CD8-positive, alpha-beta T cell (primary cell): ENCODE measurements at places on chromosomes 2 and 18.

DNA sequence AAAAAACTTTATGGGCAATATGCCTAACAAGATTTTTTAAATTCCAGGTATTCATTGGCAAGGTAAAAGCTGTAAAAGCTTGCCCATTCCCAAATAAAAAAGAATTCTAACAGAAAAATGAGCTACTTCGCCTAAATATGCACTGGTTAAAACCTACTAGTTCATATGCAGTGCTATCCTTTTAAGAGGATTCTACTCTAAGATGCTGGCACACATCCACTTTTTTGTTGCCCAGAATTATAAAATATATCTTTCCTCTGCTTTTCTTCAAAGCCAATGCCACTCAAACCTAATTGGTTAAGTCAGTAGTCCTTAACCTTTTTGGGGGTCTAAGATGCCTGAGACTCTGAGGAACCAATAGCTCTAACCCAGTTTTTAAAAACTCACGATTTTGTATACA lies 3.2 kb downstream of the XPO1 start:
- DNase-seq: no peak

- no peak for DNase-seq
These were observed 238.8 kb downstream of the RNF152 start for GRCh38 chr18:61653823-61654551.

DNA sequence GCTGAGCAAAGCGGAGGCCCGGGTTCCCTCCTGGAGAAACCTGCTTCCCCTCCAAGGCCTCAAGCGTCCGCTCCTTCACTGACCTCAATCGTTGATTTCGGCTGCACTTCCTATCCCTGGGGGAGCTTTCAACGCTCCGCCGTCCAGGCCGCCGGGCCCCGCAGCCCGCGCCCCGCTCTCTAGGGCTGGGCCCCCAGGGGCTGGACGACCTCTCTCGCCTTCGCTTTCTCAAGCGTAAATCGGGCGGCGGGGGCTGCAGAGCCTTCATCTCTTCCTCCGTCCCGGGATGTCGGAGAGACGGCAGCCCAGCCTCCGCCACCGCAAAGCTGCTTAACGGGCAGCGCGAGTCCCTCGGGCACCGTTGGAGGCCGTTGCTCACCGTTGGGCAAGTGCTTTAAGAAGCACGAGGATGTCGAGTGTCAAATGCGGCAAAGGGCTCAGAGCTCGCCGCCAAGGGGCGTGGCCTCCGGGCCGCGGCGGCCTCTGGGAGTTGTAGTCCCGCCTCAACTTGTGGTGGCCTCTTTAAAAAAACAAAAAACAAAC lies 8.5 kb downstream of the HES6 start:
- DNase-seq: peak; percentile 81

DNA sequence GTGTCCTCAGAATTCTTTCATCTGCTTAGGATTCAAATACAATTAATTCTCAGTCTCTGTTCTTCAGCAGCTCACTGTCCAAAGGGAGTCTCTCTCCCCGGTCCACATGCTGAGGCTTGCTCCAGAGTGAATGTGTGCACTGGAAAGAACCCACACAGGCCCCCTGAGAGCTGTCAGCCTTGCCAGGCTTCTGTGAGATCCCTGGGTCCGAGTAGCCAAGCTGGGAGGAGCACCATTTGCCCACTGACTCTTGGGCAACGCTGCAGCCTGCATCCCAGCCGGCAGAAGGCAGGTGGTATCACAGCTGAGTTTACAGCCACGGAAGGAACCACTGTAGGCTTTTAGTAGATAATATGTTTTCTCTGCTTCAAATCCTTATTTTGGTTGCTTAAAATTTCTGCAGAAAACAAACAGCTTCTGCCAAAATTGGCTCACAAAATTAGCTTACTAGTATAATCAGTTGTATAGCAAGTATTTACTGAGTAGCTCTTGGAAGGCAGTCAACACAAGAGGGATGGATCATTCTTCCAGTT lies 21.4 kb upstream of the LTBP1 start:
- DNase-seq: no peak

DNA sequence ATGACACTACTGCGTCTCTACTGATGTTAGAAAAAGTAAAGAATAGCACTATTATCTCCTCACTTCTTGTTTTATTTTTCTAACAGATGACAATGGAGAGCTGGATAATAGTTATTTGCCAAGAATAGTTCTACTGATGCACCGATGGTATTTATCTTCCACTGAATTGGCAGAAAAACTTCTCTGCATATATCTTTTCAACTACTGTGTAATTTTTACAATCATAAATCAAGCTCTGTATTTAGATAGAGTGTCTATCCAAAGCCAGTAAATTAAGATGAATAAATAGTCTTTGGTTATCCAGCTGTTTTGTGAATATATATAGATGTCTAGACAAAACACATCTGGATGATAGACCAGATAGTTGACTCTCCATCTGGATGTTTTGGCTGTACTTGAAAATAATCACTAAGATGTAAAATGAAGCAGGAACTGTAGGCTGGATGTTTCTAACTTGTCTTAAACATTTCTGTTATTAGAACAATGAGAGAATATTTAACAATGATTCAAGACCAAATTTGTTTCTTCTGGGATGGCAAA lies 40.1 kb downstream of the RASGRP3 start:
- no peak for DNase-seq

- no peak for DNase-seq
These were observed 119.8 kb downstream of the PRKCE start for GRCh38 chr2:45771261-45771660.

DNA sequence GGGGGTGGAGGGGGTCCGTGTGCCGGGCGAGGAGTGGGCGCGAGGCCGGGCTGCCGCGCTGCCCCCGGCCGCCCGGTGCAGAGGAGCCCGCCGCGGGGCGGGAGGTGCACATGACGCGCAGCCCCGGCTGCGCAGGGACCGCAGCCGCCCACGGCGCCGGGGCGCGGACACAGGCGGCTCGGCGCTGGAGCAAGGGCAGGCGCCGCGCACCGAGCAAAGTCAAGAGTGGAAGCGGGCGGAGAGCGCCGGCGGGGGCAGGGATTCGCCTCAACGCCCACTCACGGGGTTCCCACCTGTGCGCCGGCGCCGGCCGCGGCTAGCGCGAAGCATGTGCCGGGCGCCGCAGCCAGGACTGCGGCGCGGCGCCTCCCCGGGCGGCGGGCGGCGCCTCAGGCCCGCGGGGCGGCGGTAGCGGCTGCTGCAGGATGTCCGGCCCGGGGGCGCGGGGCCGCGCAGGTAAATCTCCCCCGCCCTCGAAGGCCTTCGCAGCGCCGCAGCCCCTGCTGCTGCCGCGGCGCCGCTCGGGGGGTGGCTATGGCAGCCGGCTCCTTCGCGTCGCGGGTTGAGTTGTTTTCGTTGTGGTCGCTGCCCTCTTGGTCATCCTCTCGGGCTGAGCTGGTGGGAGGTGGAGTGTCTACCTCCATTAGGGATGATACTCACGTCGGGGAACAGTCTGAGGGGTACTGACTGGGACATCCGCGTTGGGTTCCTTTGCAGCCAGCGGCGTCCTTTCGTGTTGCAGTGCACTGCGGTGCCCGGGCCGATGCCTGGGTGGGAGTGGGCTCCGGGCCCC lies 216.3 kb upstream of the DTNA start:
- no peak for DNase-seq

DNA sequence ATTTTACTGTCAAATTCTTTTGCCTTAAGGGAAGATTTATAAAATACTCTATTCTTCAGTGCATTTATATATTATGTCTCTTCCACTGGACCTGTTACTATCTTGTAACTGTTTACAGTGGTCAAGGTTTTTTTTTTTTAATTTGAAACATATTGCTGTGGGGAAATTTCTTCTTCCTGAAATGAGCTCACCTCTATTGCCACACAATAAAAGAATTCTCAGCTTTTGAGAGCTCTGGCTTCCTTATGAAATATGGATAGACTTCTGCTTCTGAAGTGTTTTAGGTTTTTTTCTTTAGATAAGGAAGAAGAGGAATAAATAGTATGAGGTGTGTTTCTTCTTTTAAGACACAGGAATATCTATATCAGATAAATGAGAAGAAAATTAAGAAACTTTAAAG lies 7.7 kb downstream of the VRK2 start:
- no peak for DNase-seq

DNA sequence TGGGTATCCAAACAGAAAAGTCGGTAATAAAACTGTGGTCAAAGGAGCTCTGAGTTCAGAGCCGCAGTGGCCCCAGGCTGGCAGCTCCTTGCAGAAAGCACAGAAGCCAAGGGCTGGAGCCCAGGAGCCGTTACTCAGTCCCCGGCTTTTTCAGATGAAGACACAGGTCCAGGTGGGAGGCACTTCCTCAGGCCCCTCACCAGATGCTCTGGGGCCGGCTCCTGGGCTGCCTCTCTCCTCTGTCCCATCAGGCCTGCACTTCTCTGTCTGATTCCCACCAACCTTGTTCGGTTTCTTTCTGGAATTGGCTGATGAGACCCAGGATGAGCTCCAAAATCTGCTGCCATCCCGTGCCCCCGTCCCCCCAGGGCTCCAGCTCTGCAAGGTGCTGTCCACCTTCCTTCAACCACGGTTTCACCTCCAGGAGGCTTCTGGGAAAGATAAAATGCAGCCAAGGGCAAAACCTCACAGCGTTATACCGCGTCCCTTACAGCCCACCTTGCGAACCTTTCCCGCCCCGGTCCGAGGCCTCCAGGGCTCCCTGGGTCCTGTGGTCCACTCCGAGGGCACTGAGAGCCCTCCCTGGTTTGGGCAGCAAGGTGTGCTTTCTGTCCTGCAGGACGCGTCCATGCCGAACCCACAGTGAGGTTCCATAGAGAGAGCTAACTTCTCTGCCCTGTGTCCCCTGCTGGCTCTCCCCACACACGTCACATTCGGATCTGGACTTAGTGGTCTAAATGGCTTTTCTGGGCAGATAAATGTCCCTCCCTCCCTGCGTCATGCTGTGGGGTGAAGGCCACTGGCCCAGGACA lies 102.9 kb downstream of the TPO start:
- no peak for DNase-seq

DNA sequence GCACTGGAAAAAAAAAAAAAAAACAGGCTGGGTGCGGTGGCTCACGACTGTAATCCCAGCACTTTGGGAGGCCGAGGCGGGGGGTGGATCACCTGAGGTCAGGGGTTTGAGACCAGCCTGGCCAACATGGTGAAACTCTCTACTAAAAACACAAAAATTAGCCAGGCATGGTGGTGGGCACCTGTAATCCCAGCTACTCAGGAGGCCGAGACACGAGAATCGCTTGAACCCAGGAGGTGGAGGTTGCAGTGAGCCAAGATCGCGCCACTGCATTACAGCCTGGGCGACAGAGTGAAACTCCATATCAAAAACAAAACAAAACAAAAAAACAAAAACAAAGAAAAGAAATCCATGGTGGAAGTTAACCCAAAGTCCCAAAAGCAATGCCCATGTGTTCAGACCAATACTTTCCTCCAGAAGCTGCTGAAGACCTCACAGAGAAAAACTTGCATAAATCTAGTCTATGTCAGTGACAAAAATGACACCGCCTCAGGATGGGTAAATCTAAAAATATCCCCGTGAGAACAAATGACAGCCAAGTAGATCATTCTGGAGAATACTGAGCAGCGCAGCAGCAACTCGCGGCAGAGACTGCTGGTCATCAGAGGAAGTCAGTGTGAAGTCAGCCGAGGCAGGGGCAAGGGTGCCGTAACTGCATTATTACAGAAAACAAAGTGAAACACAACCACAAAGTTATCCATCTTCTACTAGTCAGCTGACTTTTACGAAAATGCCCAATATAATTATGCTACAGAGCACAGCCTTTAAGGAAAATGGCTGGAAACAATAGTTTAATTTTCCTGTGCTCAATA lies 41.0 kb downstream of the LPIN2 start:
- peak; percentile 64 for DNase-seq

DNA sequence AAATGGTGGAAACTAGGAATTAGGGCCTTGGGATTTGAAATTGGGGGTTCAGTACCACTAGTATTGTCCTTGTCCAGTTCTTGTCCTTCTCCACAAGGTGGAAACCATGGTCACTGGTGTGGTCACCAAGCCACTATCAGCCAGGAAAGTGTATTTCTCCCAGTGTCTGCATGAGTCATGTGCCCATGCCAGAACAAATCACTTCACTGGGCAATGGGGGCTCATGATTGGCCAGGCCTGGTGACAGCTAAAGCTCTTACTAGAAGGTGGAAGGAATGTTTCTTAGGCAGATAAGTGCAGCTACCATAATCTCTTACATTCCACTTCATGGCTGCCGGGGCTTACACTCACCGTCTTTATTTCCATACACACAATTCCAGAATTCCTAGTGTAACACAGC lies 124.8 kb upstream of the TACR1 start:
- DNase-seq: no peak

DNA sequence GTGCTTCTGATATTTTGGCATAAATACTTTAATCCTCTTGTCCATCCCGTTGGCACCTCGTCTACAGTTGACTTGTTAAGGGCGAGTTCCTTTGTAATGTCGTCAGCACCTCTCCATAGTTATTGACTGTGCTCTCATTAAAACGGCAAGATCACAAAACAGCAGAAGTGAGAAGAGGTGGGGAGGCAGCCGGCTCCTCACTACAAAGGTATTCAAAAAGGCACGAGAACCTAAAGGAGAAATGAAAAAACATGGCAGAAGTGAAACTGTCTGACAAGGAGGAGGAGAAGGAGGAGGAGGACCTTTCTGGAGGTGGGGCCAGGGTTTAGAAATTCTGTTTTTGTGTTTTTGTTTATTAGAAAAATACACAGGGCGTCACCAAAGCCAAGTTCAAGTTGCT lies 235.6 kb downstream of the BCL11A start:
- DNase-seq: no peak

DNA sequence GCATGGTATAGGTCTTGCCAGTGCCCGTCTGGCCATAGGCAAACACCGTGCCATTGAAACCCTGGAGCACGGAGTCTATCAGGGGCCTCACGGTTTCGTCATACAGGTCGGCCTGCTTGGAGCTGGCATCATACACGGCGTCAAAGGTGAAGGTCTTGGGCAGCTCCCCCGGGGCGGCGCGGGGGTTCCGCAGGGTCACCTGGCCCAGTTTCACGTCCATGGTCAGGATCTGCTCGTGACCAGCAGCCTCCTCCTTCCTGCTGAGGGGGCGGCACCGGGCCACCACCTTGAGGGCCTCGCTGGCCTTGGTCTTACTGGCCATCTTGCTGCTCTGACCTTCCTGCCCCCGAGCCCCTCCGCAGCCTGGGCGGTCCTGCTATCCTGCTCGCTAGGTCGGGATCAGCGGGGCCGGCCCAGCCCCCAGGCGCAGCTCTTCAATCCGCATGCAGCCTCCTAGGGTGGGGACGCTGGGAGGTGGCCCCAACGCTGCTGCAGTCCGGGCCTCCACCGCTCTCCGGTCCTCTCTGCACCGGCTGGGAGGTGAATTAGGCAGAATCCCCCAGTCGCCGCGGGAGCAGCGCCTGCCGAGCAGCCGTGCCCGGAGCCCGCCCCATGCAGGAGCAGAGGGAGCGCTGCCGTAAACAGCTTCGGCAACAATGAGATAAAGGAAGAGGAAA lies 563 bp downstream of the KIF3C start:
- no peak for DNase-seq

DNA sequence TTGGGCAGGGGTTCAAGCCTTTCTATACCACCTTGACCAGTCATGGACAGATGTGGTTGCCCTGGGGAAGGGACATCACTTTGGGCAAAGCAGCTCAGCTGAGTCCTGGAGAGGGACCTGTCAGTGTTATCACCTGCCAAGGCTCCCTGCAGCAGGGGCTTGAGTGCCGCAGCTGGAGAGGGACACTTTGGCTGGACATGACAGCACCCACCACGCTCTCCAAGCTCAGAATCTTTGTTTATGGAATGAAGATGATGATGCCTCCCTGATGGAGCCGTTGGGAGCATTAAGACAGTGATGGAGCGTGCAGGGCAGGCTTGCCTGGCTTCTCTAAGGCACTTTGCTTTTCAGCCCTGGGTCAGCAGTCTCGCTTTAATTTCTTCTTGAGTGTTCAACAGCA lies 4.3 kb upstream of the TFCP2L1 start:
- no peak for DNase-seq
